Smooth muscle cell of the pulmonary artery (primary cell): ENCODE measurements at places on chromosomes 6 and 20. TPM values are rescaled to one million over a fixed set of nuclear protein-coding genes. Genes with fewer than 3 reads are reported as not detected.

Gene RAB5IF
- 46.0 and 53.4 TPM in 2 replicates for total RNA-seq

Gene CASS4
- 0.23 and 0.26 TPM in 2 replicates for total RNA-seq

Gene WASF1
- total RNA-seq: 6.6 and 8.3 TPM in 2 replicates

Gene PERP
- 22.4 and 35.7 TPM in 2 replicates for total RNA-seq

Gene DZANK1
- 1.1 and 1.7 TPM in 2 replicates for total RNA-seq
